Left lung (tissue), 14 donors: ENCODE measurements at places on chromosomes 4 and X. TPM values are rescaled to one million over a fixed set of nuclear protein-coding genes. Genes with fewer than 3 reads are reported as not detected.

HMGB2 gene
- 47.7 TPM for total RNA-seq

MAGEA9B gene
- total RNA-seq: not detected

GRCh38 chr4:153212736-153213135, 8.5 kb downstream of the TRIM2 start:
- no peak for DNase-seq

GRCh38 chrX:105869701-105870100, 47.4 kb downstream of the NRK start:
- DNase-seq: no peak

- DNase-seq: no peak
Observed at GRCh38 chrX:689983-690382, 59.4 kb downstream of the SHOX start.

- no peak for DNase-seq
Observed at GRCh38 chrX:19840899-19841648, 46.3 kb downstream of the SH3KBP1 start.

GRCh38 chrX:148947399-148947975, 447.1 kb downstream of the AFF2 start:
- DNase-seq: no peak

- DNase-seq: no peak
Observed at GRCh38 chr4:148773313-148773712, 331.1 kb upstream of the NR3C2 start.

DNA sequence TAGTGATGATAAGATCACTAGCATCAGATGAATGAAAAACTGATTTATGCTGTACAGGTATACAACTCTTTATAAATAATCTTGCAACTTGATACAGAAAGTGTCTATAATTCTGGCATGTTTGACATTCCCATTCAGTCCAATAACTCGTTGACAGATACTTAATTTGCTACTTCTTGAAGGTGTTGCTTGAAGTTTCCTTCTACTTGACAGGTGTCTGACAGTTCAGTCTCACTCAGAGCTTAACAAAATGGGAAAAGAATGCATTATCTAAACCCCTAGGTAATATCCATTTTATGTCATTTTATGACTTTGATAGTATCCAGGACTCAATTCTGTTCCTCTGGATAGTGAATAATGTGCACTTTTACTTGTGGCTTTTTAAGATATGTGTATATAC, 508.9 kb downstream of the GRID2 start:
- DNase-seq: no peak

DNA sequence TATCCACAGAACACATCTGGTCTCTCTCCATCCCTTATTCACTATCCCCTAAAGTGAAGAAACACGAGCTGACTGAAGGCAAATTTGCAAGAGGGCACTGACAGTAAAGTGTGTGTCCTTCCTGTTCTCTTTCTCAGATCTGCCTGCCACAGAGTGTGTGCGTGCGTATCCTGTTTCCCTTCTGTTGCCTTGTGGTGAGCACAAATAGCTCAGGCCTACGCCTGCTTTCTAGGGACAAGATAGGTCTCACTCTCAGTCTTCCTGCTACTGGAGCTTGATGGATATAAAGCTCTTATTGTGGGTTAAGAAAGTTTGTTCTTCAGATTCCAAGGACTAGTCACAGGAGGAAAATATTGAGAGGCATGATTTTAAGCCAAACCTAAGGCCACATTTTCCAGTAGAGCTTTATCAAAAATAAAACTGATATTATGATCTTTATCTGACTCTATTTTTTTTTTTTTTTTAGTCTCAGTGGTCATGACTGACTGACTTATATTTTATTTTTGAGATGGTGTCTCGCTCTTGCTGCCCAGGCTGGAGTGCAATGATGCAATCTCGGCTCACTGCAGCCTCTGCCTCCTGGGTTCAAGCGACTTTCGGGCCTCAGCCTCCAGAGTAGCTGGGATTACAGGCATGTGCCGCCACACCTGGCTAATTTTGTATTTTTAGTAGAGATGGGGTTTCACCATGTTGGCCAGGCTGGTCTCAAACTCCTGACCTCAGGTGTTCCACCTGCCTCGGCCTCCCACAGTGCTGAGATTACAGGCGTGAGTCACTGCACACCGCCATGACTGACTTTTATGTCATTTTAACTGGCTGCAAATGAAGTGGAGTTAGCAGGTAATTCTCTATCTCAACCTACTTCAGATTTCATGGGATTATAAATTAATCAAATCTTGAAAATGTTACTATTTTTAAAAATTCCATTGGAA, 140.3 kb upstream of the SH3RF1 start:
- DNase-seq: no peak

TCEAL2 gene
- 3.3 TPM for total RNA-seq

DNA sequence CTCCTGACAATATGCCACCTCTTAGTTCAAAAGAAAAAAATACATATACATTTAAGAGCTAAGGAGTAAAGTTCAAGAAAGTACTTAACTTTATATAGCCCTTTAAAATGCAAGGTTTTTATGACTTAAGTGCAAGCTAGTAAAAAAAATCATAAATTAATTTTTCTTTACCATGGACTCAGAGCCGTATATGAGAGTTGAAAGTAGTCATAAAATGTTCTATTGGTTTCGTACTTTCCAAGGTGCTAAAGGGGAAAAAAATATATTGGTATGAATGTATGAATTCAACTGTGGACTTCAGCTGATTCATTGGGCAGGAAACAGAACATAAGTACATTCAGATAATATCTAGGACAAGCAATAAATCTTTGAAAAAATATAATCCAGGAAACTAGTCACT, 869.8 kb upstream of the AGA start:
- no peak for DNase-seq

DNA sequence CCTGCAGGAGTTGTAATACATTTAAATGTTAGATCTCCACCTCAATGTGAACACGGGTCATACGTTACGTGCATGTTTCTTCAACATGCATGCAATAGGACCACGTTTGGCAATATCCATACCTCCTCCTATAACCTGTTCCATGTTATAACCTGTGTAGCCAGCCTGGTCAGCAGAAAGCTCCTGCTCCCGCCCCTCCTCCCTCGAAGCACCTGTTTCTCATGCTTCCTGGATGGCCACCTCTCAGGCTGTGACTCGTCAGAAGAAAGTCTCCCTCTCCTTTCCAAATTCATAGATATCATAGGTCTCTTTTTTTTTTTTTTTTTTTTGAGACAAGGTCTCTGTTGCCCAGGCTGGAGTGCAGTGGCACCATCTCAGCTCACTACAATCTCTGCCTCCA, 96.5 kb downstream of the HMX1 start:
- no peak for DNase-seq

GAB1 gene
- 43.5 TPM for total RNA-seq

GRCh38 chrX:108590496-108590895, 145.9 kb downstream of the IRS4 start:
- no peak for DNase-seq

PPP1R2C gene
- not detected for total RNA-seq

DNA sequence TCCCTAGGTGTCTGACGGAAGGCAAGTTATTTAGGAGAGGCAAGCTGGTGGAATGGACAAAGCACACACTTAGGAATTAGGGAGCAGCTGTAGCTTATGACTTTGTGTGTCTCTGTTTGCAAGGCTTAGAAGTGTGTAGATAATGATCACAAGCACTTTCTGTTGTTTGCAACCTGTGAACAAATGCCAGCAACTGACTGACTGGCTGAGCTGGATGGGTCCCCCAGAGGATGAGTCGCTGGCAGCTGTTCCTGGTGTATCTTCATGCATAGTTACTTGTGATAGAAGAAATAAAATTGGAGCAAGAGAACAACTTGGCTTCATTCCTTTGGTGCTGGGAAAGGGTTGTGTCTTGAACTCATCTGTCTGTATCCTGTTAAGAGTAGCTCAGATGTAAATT, 64.2 kb upstream of the BEND4 start:
- DNase-seq: no peak

- no peak for DNase-seq
Observed at GRCh38 chr4:74067586-74067985, 29.1 kb upstream of the CXCL3 start.

- no peak for DNase-seq
Observed at GRCh38 chr4:6023731-6024130, 5.5 kb upstream of the C4orf50 start.

HTRA3 gene
- total RNA-seq: 16.7 TPM

GRCh38 chr4:140346136-140346535, 27.3 kb upstream of the SCOC start:
- no peak for DNase-seq

GRCh38 chr4:8319731-8320385, 50.3 kb downstream of the HTRA3 start:
- peak; percentile 53 for DNase-seq

DNA sequence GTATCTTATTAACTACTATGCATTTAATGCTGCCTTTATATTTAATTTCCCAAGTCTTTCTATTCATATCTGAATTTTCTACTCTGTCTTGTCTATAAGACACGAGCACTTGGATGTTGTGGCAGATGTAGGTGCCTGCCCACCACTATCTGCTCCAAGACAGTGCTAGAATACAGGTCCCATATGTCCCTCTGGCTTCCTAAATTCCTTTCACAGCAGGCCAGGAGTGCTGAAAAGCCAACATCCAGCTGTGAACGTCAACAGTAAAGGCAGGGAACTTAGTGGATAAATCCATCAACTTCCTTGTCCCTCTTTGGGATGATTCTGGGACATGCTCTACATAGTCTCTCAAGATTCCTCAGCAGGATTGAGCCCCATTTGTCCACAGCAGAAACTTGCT, 245.1 kb upstream of the ETNPPL start:
- no peak for DNase-seq

GRCh38 chr4:152976212-152976761, 40.2 kb downstream of the FHDC1 start:
- DNase-seq: no peak

DNA sequence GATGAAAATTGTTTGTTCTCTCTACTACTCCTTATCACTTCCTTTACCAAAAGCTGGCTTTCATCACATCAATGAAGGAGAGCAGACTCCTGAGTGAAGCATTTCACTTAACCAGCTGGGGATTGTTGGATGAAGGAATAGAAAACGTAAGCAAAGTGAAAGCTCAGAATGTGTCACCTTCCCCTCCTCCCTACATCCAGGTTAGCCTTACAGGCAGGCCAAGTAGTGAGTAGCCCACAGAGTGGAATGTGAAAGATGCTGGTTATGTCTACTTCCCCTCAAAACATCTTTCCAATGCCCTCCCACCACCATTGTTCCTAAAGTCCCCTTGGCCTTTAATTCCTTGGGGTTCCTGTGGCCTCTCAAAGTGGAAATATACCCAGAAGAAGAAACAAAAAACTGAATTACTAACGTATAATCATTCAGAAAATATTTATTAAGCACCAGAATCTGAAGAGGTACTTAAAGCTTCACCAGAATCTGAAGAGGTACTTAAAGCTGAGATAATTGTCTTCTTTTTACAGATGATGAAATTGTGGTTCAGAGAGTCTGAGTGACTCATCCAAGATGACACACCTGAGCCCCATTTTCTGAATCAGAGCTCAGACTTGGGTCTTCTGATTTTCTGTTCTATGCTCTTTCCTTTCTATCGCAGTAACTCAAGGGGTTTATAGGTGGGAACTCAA, 6.5 kb downstream of the P2RY4 start:
- DNase-seq: no peak

DNA sequence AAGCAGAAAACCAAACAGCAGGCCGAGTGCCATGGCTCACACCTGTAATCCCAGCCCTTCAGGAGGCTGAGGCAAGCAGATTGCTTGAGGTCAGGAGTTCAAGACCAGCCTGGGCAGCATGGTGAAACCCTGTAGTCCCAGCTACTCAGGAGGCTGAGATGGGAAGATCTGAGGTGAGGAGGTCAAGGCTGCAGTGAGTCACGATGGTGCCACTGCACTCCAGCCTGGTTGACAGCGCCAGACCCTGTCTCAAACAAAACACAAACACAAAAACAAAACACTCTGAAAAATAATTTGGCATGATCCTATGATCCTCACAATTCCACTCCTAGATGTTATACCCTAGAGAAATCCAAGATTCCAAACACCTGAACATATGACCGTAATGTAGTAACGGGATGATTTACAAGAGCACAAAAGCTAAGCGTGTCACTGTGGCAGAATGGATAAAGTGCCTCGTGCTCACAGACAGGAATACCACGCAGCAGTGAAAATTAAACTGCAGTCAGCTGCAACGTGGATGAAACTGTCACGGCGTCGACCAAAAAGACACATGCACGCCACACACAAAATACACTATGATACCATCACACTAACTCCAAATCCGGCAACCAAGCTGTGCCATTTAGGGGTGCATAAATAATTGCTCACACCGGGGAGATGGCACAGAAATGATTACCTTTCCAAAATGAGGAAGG, 1.7 kb downstream of the NELFA start:
- no peak for DNase-seq

GRCh38 chr4:33725861-33726260, 2518.5 kb downstream of the ARAP2 start:
- DNase-seq: no peak

DMRTC1B gene
- 0.47 TPM for total RNA-seq

GRCh38 chr4:106718548-106718947, 317.6 kb downstream of the DKK2 start:
- DNase-seq: no peak

DNA sequence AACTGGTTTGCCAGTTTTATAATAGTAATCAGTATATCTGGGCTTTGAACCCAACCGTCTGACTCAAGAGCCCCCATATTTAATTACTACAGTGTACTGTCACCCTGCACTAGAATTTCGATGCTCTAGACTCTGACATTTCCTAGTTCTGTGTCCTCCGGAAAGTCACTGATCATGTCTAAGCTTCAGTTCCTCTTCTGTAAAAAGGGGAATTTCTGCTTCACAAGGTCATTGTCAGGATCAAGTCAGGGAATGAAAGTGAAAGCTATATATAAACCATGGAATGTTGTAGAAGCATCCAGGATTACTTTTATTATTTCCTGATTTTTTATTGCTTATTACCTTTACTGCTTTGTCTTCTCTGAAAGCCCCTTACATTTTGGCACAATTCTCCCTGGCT, 4.0 kb upstream of the KCNIP4 start:
- DNase-seq: no peak

TMEM31 gene
- total RNA-seq: not detected

MGARP gene
- 0.21 TPM for total RNA-seq

EFHC2 gene
- 0.85 TPM for total RNA-seq

DNA sequence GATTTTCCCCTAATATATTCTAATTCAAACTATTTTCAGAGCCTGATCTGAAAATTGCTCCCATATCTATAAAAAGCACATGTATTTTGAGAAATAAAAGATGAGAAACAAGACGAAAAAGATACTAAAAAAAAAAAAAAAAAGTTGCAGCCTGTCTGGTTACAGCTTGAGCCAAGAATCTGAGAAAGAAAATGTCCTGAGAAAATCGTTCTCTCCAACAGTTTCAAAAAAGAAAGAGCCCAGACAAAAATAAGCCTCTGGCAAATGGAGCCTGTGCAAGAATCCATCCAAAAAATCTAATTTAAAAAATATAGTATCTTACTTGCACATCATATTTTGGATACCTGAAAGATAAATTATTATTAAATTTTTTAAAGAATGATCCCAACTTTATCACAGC, 163.0 kb upstream of the TBL1X start:
- no peak for DNase-seq

GRCh38 chr4:169644802-169645201, 24.4 kb downstream of the CLCN3 start:
- no peak for DNase-seq
